ENCODE measurements at places on chromosomes 12 and 14. TPM values are rescaled to one million over a fixed set of nuclear protein-coding genes. Genes with fewer than 3 reads are reported as not detected.
A peak's percentile ranks its signal among the peaks of the same experiment; 100 is the strongest.

The DHRS7 gene
- total RNA-seq = 97.6 TPM

DNA sequence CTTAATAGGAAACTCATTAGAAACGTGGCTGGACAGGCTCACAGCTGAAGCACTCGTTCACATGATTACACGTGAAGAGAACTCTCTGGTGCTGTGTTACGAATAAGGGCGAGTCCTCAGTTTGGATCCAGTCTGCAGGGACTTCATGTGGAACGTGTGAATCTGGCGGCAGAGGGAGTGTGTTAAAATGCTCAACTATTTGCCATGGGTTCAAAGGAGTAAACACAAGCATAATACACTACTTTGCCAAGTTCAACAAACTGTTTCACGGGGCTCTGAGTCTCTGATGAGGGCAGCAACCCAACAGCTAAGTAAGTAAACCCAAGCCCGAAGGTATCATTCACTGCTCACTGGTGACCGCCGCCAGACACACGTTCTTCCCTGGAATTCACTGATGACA, 42.4 kb downstream of the NUAK1 start:
- DNase-seq = peak; percentile 32

The TMEM233 gene
- not detected for total RNA-seq

DNA sequence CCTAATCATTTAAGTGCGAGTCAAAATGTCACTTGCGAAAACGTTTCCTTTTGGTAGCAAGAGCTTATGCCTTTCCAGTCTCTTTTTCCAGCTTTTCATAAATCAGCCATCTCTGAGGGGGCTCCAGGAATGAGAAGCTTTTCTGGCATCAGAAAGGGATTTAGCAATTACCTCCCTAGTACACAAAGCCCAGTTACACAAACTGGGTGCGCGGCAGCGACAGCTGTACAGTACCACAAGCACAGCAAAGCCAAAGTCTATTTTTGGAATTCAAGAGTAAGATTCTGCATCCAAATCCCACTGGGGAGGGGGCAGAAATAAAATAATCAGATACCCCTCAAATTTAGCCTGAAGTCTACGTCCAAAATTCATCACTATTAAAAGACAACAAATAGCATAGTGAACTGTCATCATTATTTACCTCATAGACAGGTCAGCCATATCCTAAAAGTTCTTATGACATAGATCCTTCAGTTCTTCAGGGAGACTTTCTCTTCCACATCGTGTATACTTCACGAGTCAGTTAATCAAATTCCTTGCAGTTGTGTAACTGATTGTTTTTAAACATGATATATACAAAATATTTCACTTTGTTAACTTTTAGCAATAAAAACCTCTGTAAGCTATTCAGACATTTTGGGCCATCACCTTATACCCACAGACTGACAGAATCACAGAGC, 150.8 kb downstream of the TTC7B start:
- no peak for DNase-seq

GRCh38 chr12:114884575-114884974, 200.6 kb upstream of the TBX3 start:
- no peak for DNase-seq
